Activated naive CD8-positive, alpha-beta T cell treated with anti-CD3 and anti-CD28 coated beads, Interleukin-2, amount 50 U/mL, for 24 hours (primary cell): ENCODE measurements at places on chromosomes 2 and 18.
A peak's percentile ranks its signal among the peaks of the same experiment; 100 is the strongest.

GRCh38 chr2:111702119-111702803, 181.7 kb downstream of the ANAPC1 start:
- peak; percentile 72 for DNase-seq

GRCh38 chr2:73023497-73023896, 48.0 kb downstream of the SFXN5 start:
- no peak for DNase-seq

GRCh38 chr2:21267232-21267835, 143.6 kb downstream of the TDRD15 start:
- DNase-seq, result no peak

- no peak for DNase-seq
Measured at GRCh38 chr2:97931118-97931857, 64.5 kb downstream of the TMEM131 start.
